Retinal pigment epithelial cell (primary cell): ENCODE measurements at places on chromosomes 7 and 10.

- DNase-seq = no peak
These were observed 365.4 kb downstream of the SUGCT start for GRCh38 chr7:40500219-40500618.

- no peak for DNase-seq
These were observed 369.3 kb downstream of the CALN1 start for GRCh38 chr7:72042855-72043254.

DNA sequence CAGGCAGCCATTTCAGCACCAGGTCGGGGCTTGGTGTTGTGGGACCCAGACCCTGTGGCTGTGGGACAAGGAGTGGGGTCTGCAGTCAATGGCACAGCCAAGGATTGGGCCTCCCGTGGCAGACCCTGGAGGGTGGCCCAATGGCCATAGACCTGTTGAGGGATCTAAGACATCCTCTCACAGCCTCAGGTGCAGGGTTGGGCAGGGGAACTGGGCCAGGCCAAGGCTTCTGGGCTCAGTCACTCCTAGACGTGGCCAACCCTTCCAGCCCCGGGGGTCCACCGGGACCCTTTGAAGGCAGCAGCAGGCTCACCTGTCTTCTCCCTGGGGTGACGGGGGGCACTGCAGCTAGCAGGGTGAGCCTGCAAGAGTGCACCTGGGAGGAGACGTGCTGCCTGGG, 45.7 kb upstream of the DPYSL4 start:
- DNase-seq = no peak

GRCh38 chr10:22704471-22704911, 9.9 kb downstream of the PIP4K2A start:
- DNase-seq = no peak

DNA sequence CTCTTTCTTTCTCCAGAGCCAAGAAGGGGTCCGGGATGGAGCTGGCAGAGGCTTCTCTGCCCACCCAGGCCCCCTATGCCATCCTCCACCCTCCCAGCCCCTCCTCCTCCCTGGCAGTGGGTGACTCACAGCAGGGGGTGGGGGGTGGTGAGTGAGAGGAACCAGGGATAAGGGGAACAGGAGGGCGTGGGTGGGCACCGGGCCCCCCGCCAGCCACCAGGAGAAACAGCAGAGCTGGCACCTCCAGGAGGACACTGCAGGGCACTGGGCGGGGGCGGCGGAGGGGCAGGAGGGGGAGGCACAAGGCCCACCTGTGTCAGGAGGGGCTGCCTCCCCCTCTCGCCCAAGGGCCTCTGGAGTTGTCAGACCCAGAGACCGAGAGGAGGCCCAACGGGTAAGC, 56.0 kb downstream of the CAMK2B start:
- DNase-seq = no peak

DNA sequence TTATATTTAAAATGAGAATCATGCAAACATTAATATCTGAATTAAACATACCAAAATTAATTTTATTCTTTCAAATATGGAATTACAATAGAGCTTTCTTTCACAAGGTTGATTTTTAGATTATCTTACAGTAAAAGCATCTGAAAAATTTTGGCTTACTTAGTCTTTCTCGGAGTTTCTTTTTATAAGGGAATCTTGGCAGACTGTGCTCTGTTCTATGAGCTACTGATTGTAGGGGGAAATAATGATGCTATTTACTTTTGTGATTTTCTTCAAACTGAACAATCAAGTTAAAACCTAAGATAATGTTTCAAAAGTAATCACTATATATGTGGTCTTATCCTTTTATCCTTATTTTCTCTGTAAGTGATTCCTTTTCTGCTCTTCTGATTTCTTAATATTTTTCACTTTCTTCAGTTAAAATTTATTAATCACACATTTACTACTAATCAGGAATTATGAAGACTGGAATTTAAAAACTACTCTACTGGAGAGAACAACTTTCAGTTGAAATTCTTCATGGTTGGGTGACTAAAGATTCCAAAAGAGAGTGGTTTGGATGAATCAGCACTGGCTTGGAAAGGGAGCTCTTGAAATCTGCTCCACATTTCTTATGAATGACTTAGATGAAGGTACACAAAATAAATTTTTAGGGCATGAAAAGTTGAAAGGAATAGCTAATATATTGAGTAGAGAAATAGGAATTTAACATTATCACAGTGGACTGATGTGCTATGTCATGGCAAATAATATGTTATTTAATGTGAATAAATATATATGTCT, 103.9 kb downstream of the PPP1R9A start:
- DNase-seq = peak; percentile 52

- no peak for DNase-seq
These were observed 114.6 kb downstream of the CYTH3 start for GRCh38 chr7:6157685-6158423.

DNA sequence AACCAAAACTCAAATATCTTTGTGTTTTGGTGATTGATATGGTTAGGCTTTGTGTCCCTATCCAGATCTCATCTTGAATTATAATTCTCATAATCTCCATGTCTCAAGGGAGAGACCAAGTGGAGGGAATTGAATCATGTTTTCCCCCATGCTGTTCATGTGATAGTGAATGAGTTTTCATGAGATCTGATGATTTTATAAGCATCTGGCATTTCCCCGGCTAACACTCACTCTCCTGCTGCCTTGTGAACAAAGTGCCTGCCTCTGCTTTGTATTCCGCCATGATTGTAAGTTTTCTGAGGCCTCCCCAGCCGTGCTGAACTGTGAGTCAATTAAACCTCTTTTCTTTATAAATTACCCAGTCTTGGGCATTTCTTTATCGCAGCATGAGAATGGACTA, 419.5 kb downstream of the SH2D4B start:
- DNase-seq = no peak

DNA sequence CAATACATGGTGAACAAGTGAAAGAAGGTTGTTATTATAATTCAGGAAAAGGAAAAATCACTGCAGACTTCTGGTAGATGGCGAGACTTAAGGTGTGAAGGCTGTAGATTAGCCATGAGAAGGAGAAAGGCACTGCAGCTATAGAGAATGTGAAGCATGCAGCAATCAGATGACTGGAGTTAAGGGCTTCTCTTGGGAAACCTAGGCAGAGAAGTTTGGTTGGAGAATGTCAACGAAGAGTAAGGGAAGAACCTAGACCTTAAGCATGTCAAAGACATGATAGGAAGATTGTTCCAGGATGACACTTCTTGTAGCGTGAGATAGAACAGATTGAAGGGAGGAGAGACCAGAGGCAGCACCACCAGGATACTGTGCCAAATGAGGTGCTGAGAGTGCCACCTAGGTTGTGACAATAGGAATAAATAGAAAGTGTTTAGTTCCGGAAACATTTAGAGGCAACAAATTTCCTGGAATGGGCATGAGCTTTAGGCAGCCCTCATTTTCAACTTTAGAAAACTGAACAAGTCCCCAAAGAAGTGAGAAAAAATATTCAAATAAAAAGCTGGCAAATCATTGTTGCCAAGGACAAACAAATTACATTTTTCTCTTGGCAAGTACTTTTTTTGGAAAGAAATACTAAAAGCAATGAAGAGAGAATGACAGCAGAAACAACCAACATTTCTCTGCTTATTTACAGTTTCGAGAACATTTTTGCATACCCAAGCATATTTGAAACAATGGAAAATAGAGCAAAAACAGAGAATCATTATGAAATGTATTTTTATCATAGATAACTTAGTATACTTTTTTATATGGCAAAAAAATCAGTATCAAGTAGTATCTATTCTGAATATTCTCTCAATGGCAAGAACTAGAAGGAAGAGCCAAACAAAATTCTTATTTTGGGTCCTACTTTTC, 4.9 kb downstream of the LRRC17 start:
- no peak for DNase-seq

DNA sequence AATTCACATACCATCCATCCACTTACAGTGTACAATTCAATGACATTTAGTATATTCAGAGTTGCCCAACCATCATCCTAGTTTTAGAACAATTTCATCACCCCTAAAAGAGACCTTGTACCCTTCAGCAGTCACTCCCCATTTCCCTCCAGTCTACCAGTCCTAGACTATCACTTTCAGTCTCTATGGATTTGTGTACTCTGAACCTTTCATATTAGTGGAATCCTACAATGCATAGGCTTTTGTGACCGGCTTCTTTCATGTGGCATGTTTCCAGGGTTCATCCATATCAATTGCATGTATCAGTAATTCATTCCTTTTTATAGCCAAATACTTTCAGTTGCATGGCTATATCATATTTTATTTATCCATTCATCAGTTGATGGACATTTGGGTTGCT, 53.5 kb upstream of the SEMA3E start:
- DNase-seq = no peak

- no peak for DNase-seq
These were observed 28.4 kb upstream of the CDK13 start for GRCh38 chr7:39921506-39922175.

- DNase-seq = no peak
These were observed 913 bp downstream of the NPY start for GRCh38 chr7:24284699-24285506.

GRCh38 chr10:48331436-48331835, 25.0 kb downstream of the MAPK8 start:
- DNase-seq = no peak

DNA sequence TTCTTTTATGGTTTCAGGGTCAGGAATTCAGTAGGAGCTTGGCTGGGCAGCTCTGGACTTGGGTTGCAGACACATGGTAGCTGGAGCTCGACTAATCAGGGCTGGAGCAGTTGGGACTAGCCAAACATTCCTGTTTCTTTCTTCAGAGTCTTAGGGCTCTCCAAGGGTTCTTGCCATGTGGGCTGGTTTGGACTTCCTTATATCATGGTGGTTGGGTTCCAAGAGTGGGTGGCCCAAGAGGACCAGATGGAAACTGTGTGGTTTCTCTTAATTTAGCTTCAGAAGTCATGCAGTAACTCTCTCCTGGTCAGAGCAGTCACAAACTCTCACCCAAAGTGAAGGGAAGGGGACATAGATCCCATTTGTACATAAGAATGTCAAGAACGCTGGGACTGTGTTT, 270.1 kb upstream of the FZD1 start:
- no peak for DNase-seq

GRCh38 chr10:101261702-101262101, 32.4 kb upstream of the LBX1 start:
- DNase-seq = no peak

- no peak for DNase-seq
These were observed 42.2 kb upstream of the ADAM12 start for GRCh38 chr10:126430512-126430911.

DNA sequence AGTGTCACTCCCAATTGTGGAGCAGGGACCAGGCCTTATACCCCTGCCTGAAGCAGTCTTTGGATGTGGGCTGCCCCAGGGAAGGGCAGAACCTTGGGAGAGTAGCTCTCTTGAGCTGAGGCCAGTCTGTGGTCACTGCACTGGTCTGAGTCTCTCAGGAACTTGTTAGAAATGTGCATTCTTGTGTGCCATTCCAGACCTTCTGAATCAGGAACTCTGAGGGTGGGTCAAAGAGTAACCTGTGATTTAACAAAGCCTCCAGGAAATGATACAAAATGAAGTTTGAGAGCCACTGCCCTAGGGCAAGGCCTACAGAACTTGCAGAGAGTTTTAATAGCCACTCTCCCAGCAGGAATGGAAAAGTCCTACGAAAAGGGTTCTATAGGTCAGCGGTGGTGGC, 68.1 kb downstream of the LYZL1 start:
- no peak for DNase-seq

- DNase-seq = no peak
These were observed 113.3 kb downstream of the ITGA8 start for GRCh38 chr10:15606377-15606776.

GRCh38 chr7:41640487-41640886, 62.4 kb downstream of the INHBA start:
- no peak for DNase-seq

DNA sequence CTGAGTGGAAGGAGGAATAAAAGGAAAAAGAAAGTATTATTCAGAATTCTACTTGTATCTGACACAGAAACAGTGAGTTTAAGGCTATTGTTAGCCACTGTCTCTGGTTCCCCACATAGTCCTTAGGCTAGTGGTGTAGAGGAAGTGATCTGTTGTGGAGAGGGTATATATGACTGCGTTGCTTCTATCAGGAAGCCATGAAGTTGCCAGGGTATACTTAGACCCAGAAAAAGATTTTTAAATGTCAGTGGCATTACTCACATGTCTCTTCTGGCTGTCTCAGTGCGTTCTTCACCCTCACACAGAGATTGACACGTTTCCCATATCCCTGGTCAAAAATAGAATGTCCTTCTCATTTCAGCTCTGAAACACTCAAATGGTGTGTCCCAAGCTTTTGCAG, 72.7 kb downstream of the SEM1 start:
- DNase-seq = no peak

GRCh38 chr10:5492929-5493576, 6.3 kb downstream of the CALML5 start:
- DNase-seq = no peak

GRCh38 chr7:15433151-15433550, 128.7 kb downstream of the AGMO start:
- DNase-seq = no peak

DNA sequence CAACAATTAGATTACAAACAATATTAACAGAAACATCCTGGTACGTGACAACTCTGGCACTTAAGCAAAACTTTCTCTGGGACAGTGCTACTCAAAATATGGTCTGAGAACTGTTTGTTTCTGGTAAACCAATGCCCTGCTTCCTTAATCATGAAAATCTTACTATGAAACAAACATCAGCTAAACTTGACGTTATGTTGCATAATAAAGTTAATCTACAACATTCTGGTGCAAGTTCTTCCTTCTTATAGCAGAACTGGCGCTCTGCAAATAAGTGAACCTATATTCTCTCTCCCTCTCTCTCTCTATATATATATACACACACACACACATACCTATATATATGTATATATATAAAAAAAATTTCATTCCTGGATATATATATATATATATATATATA, 7.8 kb downstream of the C7orf33 start:
- no peak for DNase-seq
